ENCODE measurements at places on chromosomes 2 and 18. TPM values are rescaled to one million over a fixed set of nuclear protein-coding genes. Genes with fewer than 3 reads are reported as not detected.

RAB6C gene
- total RNA-seq: not detected

FBXO15 gene
- 1.1 TPM for total RNA-seq

UGT1A10 gene
- 0.83 TPM for total RNA-seq

FSIP2 gene
- total RNA-seq: under 0.01 TPM

RSAD2 gene
- total RNA-seq: 0.55 TPM

GMPPA gene
- total RNA-seq: 63.9 TPM

IRS1 gene
- total RNA-seq: 10.7 TPM

HOXD8 gene
- total RNA-seq: 1.6 TPM

MALT1 gene
- 21.8 TPM for total RNA-seq

RTTN gene
- total RNA-seq: 13.2 TPM

RNF125 gene
- 0.28 TPM for total RNA-seq

FBLN7 gene
- 0.57 TPM for total RNA-seq

NPHP1 gene
- 6.9 TPM for total RNA-seq

VWA3B gene
- total RNA-seq: 0.09 TPM

RAPH1 gene
- 12.1 TPM for total RNA-seq

PROKR1 gene
- total RNA-seq: not detected

RAB17 gene
- total RNA-seq: 0.28 TPM

EHD3 gene
- total RNA-seq: 15.0 TPM

LYG1 gene
- 0.43 TPM for total RNA-seq

CYS1 gene
- total RNA-seq: 2.0 TPM

CYP27A1 gene
- 17.1 TPM for total RNA-seq

TRIM54 gene
- not detected for total RNA-seq

HRH4 gene
- under 0.01 TPM for total RNA-seq

NAT8 gene
- not detected for total RNA-seq

SGPP2 gene
- not detected for total RNA-seq

FER1L5 gene
- 1.4 TPM for total RNA-seq

NRP2 gene
- total RNA-seq: 155 TPM

KLHL14 gene
- total RNA-seq: not detected

ACTG2 gene
- 20.1 TPM for total RNA-seq

BMP10 gene
- total RNA-seq: not detected

MGAT4A gene
- 0.28 TPM for total RNA-seq

CNNM3 gene
- 7.0 TPM for total RNA-seq

NT5C1B gene
- not detected for total RNA-seq

BOLL gene
- total RNA-seq: not detected

PHLPP1 gene
- 3.0 TPM for total RNA-seq

TUBB8B gene
- not detected for total RNA-seq

SIGLEC15 gene
- 0.14 TPM for total RNA-seq

RUFY4 gene
- total RNA-seq: not detected

ZNF521 gene
- total RNA-seq: 25.0 TPM

ONECUT2 gene
- total RNA-seq: under 0.01 TPM

SULT1C4 gene
- not detected for total RNA-seq

FOXD4L1 gene
- total RNA-seq: 0.09 TPM

CTLA4 gene
- not detected for total RNA-seq

CDH2 gene
- 33.7 TPM for total RNA-seq

DSC3 gene
- 0.14 TPM for total RNA-seq

POTEJ gene
- total RNA-seq: not detected

DCC gene
- total RNA-seq: not detected

TXNDC2 gene
- total RNA-seq: under 0.01 TPM

GAL3ST2 gene
- 0.18 TPM for total RNA-seq

DTNA gene
- 11.7 TPM for total RNA-seq

NEU2 gene
- total RNA-seq: not detected

PSTPIP2 gene
- 5.7 TPM for total RNA-seq

ALS2 gene
- total RNA-seq: 30.0 TPM

CCDC68 gene
- 6.9 TPM for total RNA-seq

KCNK3 gene
- total RNA-seq: 0.28 TPM
